ENCODE measurements at places on chromosomes 5 and 9.

- DNase-seq, result no peak
Measured at GRCh38 chr9:106616026-106616425, 246.9 kb upstream of the ZNF462 start.

DNA sequence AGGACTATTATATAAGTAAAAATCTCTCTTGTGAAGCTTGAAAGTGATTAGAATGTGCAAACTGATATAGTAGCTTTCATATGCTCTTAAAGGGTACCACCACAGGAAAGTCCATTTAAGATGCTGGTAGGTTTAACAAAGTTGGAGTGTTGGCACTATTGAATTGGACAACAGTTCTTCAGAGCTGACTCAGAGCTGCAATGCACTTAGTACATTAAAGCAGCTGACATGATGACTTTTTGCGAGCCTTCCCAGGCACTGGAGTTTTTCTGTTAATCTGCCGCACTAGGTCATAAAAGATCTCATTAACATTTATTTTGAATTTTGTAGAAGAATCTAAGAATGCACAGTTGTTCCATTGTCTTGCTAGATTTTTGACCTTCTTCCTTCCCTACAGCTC is 243.8 kb downstream of the ADAMTSL1 start:
- DNase-seq, result no peak

GRCh38 chr5:102731693-102732092 is 23.4 kb upstream of the PAM start:
- no peak for DNase-seq

- DNase-seq, result no peak
Measured at GRCh38 chr5:170565072-170565471, 61.3 kb downstream of the KCNIP1 start.

GRCh38 chr5:152688561-152689249 is 283.6 kb upstream of the NMUR2 start:
- DNase-seq, result no peak

GRCh38 chr5:149724130-149724840 is 5.8 kb upstream of the PPARGC1B start:
- DNase-seq, result peak; percentile 48

DNA sequence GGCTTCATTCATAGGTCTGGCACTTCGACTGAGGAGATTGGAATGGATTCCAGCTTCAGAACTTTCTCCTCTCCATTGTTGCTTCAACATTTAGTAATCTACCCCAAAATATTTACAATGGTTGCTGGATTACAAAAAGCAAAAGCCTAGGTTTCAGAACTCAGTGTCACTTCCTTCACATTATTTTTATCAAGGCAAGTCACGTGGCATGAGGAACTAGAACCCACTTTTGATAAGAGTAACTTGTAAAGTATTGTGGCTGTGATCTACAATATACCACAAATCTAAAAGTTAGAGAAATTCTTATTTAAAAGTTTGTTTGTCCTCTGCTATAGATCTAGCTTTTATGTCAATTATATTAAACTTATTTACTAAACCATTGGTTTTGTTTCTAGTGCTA is 39.7 kb upstream of the ANKDD1B start:
- peak; percentile 6 for DNase-seq

- DNase-seq, result no peak
Measured at GRCh38 chr9:88177371-88177770, 39.1 kb upstream of the SPATA31C2 start.

GRCh38 chr5:75138689-75139088 is 86.3 kb upstream of the GCNT4 start:
- DNase-seq, result no peak

DNA sequence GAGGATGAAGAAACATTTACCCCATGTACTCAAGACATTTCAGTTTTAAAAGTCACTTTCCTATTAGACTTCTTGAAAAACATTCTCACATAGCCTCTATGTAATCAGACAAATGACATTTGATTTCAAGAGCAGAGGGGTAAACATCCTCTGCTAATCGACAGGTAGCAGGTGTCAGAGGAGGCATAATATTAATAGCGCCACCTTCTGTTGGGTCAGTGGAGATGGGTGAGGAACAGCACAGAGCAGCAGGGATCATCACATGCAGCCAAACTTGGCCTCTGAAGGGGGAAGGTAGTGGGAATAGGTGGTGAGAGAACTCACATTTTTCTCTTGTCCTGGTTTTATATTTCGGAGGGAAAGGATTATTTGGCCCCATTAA is 3.3 kb upstream of the LSM11 start:
- DNase-seq, result peak; percentile 53

DNA sequence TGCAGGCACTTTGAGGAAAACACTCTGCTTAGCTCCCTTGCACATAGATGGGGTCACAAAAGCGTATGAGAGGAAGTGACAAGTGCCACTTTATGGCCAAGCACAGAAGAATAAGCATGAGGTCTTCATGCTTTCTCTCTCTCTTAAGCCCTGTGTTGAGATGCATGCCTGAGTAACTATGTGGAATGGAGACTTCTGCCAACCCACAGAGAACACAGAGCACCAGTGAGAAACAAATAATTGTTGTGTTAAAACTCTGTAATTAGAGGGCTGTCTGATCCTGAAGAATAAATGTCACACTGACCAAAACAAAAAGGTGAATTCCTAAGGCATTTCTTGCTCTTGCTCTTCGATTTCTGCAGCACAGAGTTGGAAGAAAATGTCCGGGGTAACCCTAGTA is 488.5 kb downstream of the CTNND2 start:
- no peak for DNase-seq

DNA sequence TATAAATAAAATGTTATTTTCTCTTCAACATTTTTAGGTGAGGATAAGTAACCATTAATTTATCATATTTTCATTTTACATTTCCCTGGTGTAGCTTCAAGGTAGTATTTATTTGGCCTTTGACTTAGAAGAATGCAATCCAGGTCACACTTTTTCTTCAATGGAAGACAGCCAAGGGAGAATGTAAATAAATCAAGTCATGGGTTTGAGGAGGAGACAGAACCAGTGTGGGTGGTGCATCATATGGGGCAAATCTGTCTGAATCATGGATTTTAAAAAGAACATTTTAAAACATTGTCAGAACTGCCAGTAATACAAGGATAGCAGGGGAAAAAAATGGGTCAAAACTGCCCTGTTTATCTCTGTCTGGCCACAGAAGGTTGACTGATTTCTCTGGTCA is 229.5 kb downstream of the FAM114A2 start:
- no peak for DNase-seq

- peak; percentile 28 for DNase-seq
Measured at GRCh38 chr5:112772124-112772523, 34.4 kb downstream of the APC start.

- no peak for DNase-seq
Measured at GRCh38 chr5:2783223-2783622, 31.7 kb upstream of the IRX2 start.

DNA sequence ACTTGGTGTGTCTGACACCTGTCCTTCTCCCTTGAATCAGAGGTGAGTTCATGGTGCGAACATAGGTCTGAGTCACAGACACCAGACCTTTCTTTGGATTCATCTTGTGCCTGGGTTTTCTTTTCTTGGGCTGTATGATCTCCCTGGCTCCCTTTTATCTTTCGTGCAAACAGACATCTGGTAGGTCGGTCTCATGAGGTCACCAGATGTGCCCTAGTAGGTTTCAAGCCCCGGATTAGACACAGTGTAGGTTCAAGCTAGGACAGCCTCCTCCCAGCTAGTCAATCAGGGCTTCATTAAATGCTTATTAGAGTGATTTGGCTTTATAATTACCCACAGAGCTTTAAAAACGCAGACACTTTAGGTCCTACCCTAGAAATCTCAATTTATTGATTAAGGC is 106.0 kb upstream of the MYO10 start:
- no peak for DNase-seq

- no peak for DNase-seq
Measured at GRCh38 chr9:109449036-109449798, 48.9 kb downstream of the PTPN3 start.

- no peak for DNase-seq
Measured at GRCh38 chr5:84372066-84372695, 12.5 kb downstream of the EDIL3 start.

DNA sequence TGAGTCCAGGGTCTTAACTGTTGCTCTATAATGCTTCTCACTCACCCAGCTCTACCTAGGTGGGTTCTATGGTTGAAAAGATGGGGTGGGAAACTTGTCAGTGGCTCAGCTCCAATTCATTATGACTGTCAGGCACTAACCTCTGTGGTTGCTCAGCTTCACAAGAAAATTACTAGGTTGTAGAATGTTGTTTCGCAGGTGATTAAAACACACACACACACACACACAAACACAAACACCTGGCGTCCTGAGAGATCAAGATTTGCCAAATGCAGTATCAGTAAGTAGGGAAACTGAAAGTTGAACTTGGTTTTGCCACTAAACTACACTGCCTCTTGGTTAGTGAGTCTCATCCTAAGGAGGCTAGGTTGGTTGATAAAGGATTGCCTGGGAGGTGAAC is 2.8 kb downstream of the MCCC2 start:
- DNase-seq, result peak; percentile 22

GRCh38 chr5:132457371-132458225 is 33.0 kb downstream of the IRF1 start:
- DNase-seq, result peak; percentile 69

GRCh38 chr5:4625206-4625896 is 514.8 kb upstream of the ADAMTS16 start:
- DNase-seq, result no peak

DNA sequence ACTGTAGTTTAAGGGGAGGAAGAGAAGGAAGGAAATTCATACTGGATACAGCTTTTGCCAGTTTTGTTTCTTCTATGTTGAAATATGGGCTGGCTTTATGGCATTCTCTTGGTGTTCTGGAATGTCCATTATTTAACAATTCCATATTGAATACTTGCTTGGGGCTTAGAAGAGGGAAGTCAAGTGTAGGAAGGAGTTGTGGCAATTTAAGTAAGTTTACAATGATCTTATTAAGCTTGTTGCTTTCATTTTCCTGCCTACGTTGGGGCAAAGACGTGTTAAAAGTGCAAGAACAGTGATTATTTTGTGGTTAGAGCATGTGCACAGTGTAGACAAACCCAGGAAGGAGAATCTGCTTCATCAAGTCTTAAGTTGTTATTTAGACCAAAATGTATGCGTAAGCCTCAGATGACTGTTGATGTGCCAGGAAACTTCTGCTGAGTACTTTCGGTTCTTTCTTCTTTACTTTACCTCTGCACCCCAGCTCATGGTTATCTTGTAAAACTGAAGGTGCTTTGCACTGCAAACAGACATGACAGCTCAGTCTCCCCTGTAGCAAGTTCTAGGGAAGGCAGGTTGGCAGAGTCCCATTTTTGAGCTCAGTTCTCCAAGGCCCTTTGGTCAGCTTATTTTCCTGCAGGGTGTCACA is 75.8 kb downstream of the F2RL2 start:
- DNase-seq, result peak; percentile 91
